NCI-H2081 (cell line): ENCODE measurements at places on chromosomes 1 and 21.

GRCh38 chr21:46308431-46308830, 15.2 kb downstream of the C21orf58 start:
- no peak for DNase-seq

DNA sequence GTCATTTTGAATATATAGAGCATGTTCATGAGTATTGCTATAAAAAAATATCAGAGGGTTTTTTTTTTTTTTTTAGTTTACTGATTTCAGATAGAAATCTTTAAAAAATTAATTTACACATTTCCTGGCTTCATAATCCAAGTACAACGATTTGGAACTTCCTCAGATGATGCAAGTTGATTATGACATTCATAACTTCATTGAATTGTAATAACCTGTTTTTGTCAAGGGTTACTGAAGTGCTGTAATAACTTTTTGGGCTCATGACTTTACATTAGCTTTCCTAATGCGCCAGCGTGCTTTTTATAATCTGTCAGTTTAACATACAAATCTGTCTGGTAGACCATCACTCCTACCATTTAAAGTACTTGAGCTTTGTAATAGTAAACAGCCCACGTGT, 81.3 kb downstream of the SASS6 start:
- no peak for DNase-seq

DNA sequence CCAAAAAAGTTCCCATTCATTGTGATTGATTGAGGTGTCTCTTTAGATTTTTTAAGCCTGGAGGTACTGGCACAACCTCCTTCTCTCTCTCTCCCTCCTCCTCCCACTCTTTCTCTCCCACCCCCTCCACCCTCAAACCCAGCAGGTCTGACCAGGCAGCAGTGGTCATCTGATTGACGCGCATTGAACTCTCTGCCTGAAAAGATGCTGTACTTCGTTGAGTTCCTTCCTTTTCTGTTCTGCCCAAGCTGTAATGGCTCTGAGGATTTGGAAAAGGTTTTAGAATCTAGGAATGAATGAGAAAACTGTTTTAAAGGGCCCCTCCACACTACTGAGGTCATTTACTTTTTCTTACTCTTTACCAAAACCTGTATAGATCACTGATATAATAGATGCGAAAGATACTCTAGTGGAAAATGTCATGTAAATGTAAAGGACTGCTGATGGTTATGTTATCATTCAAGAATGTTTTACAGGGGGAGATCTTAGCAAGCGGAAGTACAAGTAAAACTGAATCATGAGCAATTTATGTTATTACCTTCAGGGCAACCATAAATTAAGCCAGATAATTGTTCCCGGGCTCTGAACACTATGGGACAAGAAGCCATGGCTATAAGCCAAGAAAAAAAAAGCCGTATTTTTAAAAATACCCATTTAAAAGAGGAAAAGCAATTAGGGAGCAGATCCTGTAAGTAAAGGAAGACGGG, 25.2 kb upstream of the DYRK1A start:
- no peak for DNase-seq

DNA sequence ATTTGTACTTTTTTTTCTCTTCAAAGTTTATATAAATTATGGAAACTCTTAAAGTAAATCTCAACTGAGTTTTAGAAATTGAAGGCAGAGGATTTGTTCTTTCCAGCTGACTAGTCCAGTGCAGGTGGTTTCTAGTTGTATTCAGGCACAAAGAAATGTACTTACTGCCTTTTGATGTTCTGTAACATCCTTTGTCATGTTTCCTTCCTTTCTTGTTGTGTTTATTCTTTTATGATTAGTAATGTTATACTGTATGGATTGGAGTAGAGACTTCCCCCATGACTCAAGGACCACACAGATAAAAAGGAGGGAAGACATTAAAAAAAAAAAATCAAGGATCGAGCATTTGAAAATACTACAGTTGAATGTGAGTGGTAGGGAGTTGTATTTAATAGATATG, 8.0 kb downstream of the HIPK1 start:
- DNase-seq: no peak

DNA sequence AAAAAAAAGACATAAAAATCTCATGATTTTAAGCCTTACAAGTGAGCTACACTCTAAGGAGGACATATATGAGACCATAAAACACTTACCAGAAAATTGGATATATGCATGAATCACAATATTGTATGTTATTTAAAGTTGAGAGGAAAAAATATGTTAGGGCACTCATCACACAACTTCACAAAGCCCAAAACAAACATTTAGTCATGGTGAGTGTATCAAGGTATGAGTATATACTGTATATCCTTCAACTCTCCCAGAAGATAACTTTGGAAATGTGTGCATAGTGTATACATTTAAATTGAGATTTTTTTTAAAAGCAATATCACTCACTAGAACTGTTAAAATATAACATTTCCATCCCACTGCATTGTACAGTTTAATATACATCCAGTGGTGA, 259.3 kb downstream of the SRGAP2C start:
- no peak for DNase-seq

GRCh38 chr1:96233422-96233821, 488.2 kb upstream of the PTBP2 start:
- DNase-seq: no peak

DNA sequence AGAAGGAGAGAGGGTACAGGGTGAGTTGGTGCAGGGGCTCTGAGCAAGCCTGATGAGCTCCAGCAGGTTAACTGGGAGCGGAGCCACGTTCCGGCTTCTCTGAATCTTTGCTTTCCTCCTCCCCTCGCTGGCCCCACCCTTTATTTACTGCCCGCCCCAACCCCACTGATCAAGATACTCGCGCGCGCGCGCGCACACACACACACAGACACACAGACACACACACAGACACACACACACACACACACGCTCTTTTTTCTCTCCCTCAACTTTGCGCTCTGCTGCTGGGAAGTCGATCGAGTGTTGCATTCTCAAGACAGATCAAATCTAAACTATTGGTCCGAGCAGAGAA, at the start of gene GRIK1:
Gene GRIK1, minus strand, starts transcription at position 73 of the 352 bp plus-strand sequence.
- peak; percentile 0 for DNase-seq

DNA sequence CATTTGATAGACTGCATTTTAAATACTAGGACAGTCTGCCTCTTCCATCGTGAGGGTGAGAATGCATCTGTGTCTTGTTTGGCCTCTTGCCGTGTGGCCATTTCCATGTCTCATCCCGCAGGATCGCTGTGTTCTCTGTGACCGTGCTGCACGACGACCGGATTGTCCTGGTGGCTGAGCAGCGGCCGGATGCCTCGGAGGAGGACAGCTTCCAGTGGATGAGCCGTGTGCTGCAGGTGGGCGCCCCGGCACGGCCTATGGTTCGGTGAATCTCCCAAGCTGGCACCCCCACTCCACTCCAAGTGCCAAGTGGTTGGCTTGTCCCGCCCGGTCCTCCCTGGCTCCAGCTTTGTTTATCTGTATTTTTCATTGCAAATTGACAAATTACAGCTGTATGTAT, 55.2 kb downstream of the S100B start:
- DNase-seq: no peak

GRCh38 chr1:108829498-108829916, 27.4 kb downstream of the AKNAD1 start:
- no peak for DNase-seq

- DNase-seq: no peak
Observed at GRCh38 chr21:43329711-43330269, 97.1 kb downstream of the SIK1 start.

DNA sequence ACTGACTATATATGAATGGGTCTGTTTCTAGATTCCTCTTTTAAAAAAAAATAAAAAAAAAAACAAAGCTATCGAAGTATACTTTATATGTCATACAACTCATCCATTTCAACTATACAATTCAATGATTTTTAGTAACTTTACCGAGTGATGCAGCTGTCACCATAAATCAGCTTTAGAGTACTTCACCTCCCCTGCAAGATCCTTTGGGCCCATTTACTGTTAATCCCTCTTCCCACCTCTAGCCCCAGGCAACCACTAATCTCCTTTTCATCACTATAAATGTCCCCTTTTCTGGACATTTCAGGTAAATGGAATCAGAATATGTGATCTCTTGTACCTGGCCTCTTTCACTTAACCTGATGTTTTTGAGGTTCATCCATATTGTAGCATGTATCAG, 133.9 kb downstream of the PEX14 start:
- DNase-seq: no peak

DNA sequence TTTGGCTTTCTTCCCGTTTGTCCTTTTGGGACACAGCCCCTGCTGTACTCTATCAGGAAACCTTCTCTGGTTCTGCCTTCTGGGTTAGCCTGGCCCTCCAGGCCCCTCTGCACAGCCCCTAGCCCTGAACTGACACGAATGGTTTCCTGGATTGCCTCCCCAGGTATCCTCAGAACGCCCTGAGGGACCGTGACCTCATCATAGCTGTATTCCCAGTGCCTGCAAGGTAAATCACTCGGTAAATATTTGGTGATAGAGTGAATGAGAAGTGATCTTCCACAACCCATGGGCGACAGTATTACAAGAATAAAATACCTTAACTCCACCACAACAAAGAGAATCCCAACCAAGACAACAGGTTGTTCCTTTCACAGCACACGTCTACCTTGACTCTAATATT, 637.2 kb downstream of the SMYD3 start:
- DNase-seq: no peak

- DNase-seq: peak; percentile 22
Observed at GRCh38 chr1:183918589-183918988, 113.7 kb downstream of the RGL1 start.
